Sciatic nerve (tissue), 2 donors: ENCODE measurements at places on chromosomes 3 and 15.

DNA sequence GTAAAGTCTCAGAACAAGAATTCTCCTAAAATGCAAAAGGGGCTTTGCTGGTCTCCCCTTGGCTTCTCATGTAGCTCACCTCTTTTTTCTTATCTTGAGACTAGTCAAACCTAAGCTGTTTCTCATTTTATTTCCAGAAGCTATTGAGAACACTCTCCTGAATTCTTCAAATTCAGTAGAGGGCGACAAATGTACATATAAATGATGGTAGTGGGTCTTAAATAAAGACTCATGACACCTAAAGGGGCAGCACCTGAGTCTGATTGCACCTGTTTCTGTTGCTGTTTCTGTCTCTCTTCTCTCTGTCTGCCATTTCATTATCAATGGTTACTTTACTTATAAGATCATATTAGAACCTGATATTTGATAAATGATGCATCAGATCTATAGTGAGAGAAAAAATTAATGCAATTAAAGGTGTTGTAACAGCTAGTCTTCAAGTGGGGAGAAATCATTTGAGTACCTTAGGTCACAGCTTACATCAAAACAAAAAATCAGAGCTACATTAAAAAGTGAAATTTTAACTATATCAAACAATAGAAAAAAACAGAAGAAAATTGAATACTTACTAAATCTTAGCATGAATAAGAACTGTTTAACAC, 7.0 kb downstream of the ADIPOQ start:
- DNase-seq: no peak

GRCh38 chr15:67148196-67148701, 82.8 kb downstream of the SMAD3 start:
- peak; percentile 35 for DNase-seq

- no peak for DNase-seq
These were observed 94.5 kb downstream of the P3H2 start for GRCh38 chr3:190026154-190026553.

DNA sequence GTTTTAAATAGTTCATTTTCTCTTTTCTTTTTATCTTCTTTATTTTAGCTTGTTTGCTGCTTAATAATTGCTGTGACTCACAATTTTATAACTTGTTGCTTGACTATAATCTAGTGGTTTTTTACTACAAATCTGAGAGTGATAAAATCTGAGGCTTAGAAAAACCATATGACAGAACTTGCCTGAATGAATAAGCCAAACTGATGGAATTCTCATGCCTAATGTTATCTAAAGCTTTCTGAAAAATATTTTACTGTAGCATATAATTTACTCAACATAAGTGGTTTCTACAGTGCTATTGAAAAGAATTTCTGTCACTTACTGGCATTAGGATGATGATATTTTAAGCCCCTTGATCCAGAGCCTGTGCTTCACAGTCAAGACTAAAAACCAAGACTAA, 175.1 kb downstream of the VGLL3 start:
- no peak for DNase-seq

GRCh38 chr3:178536211-178537079, at the start of gene KCNMB2:
Gene KCNMB2, plus strand, starts transcription at chr3:178536436.
- no peak for DNase-seq

DNA sequence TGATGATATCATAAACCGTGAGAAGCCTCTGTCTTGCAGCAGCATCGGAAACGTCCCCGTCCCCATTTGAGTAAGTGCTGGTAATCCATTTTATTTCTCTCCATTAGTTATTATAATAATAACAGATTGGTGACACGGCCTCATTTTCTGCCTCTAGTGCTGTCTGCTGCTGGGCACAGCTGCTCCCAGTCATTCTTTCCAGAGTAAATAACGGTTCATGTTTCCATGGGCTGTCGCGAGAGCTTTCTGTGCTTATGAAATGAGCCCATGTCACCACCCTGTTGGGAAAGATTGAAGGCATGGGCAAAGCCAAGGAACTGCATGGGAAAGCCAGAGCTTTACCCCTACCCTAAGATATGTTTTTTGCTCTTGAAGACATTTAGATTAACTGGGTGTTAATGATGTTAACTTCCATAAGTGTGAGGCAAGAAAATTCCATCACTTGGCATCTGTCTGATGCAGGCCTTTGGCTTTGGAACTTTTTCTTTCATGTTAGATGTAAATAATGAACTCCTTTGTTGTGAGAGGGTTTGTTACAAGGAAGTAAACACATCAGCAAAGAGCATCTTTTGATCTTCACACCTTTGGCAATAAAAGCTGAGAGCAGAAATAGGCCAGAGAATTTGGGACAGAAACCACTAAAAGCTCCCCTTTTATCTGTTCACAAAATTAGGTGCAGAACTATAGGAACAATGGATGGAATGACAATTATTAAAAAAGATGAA, 141.8 kb downstream of the FILIP1L start:
- no peak for DNase-seq

- DNase-seq: no peak
These were observed 1076.8 kb downstream of the TBL1XR1 start for GRCh38 chr3:176120507-176120906.

- no peak for DNase-seq
These were observed 7.7 kb downstream of the CCR2 start for GRCh38 chr3:46361408-46362283.

- DNase-seq: no peak
These were observed 80.5 kb upstream of the SLC24A5 start for GRCh38 chr15:48040166-48040817.

DNA sequence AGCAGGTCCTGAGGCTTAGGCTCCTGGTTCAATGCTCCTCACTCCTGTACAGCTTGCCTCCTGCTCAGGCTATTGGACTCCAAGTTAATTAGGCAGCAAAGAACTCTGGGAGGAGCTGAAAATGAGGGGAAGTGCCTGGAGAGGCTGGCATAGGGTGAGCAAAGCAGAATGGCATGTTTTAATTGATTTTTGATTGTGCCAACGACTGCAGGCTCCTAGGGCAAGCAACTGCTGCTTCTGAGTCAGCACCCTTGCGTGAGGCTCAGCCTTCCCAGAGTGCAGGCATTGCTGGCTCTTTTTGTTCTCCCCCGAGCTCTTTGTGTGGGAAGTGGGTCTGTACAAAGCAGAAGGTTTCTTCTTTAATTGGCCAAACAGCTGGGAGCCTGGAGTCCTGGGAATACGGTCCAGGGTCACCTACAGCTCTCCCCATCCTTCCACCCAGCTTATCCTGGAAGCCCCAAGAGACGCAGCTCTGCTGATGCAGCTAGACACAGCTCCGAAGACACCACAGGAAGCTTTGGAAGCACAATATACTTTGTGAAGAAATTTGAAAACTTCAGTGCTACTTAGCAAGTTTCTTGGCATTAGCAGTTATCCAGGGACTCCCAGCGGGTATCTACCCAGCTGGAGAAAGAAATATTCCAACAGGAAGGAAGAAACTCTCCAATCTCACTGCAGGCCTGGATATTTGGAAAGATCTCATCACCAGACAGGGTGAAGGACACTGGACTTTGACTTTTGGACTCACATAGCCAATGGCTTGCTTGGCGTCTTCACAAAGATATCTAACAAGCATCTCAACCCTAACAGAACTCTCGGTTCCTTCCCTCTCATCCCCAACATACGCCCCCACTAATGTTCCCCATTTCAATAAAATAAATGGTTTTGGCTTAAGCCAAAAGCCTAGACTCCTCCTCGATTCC, 76.8 kb downstream of the BDH1 start:
- no peak for DNase-seq

GRCh38 chr3:171824824-171825221, 14.5 kb upstream of the PLD1 start:
- no peak for DNase-seq

GRCh38 chr15:63045465-63045840, 2.9 kb downstream of the TPM1 start:
- DNase-seq: no peak

GRCh38 chr3:178750639-178751300, 214.5 kb downstream of the KCNMB2 start:
- no peak for DNase-seq

GRCh38 chr3:8298021-8298954, 203.3 kb upstream of the LMCD1 start:
- no peak for DNase-seq

DNA sequence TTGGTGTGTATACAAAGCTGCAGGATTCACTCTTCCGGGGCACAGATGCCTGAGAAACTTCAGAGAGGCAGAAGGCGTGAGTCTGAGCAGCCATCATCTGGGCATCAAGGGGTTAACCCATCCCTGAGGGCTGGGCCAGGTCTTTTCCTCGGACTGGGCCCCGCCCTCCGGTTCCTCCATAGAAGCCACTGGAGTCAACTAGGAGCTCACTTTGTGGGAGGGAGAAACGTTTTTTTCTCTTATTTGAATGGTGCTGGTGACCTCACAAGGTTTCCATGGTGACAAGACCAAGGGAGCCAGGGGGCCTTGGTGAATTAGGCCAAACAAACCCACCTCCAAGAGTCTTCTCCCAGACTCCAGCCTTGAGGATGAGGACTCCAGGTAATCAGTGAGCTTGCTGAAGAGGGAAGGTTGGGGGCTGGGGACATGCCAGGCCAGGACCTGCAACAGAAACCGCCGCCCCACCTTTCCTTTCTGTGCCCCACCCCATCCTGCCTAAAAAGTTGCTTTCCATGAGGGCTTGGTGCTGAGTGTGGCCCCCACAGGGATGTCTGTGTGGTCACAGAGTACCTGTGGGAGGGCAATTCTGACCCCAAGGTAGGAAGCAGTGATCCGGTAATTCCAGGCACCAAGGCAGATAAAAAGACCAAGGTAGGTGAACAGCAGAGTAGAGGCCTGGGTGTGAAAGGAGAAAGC, 14.8 kb upstream of the INSYN1 start:
- no peak for DNase-seq

DNA sequence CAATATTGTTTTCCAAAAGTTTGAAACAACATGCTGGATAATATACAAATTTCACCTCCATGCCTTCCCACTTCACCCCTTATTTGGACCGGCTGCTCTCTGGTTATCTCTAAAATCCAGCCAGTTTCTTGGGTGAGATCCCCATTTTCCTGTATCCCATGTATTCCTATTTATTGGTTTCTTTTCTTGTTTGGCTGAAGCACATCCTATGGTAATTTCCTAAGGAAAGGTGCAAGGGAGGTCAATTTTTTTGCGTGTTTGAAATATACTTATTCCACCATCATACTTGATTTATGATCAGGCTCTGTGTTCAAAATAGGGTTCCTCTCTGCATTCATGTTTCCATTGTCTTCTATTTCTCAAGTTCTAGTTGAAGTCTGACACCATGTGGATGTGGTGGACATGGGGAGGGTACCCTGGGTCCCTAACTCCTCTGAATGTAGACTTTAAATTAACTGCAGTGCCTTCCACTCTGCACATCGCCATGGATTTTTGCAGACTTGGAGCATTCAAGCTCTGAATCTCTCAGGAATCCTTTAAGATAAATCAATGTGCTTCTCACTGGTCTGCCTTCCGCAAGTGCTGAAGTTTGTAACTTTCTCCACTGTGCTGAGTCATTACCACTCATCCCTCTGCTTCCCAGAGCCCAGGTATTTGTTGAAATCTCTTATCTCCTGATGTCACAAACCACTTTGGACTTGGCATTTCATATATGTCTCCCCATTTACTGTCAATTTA, 52.1 kb upstream of the TLE3 start:
- no peak for DNase-seq

DNA sequence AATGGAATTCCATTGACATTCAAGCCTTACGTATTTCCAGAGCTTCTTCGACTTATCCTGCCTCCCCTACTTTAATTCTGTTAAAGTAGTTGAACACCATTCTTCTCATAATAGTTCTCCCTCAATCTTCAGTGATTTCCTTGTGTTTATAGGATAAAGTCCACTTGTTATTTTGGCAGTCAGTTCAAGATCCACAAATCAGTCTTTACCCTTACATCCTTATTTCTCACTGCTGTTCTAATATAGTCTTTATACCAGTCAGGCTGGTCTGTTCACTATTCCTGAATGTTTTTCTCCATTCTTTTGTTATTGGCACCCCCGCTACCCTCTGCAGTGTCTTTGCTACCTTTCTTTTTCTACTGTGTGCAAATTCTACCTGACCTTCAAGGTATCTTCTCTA, 29.7 kb downstream of the ATP6V1A start:
- no peak for DNase-seq

DNA sequence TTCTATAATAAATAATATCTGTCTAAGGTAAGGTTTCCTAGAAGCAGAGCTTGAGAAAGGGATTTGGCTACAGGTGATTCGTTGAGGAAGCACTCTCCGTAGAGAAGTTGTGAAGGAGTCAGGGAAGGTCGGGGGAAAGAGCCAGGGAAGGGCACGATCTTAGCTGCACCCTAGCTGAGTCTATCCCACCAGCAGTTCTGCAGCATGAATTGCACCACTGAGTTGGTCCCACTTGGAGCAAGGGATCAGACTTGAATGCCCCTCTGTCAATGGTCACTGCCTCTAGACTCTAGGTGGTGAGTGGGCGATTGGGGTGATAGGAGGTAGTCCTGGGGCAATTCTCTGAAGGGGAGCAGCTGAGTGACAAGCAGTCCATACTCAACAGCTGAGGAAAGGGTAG, 13.5 kb downstream of the TMC3 start:
- DNase-seq: no peak

- no peak for DNase-seq
These were observed 90.0 kb downstream of the GAP43 start for GRCh38 chr3:115713284-115713683.

GRCh38 chr15:31327669-31328427, 1.2 kb downstream of the KLF13 start:
- DNase-seq: peak; percentile 80

DNA sequence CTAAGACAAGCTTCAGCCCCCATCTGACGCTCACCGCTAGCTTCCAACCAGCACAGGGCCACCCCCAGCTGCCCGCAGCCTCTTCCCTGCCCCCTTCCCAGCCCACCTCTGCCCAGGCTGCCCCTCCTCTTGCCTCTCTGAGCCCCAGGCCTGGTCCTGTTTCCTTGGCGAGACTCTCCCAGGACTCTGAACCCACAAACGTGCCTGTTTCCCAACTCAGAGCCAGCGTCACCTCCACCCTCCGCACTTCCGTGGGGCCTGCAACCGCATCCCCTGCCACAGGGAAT, 35.0 kb downstream of the ZXDC start:
- DNase-seq: peak; percentile 43

GRCh38 chr3:173659972-173660371, 262.4 kb downstream of the NLGN1 start:
- DNase-seq: no peak

DNA sequence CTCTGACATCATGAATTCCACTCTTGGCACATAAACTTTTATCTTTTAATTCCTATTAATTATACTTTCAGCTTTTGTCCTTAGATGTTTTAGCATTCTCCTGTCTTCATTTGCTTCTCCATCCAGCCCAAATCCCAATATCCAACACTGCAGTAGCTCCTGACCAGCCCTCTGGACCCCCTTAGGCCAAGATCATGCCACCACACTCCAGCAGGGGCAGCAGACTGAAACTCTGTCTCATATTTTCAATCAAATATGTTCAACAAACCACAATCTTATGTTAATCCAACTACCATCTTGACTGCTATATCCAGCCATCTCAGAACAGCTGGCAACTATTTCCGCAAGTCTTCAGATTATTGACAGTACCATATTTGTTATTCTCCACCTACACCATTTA, 315.8 kb upstream of the ROBO2 start:
- no peak for DNase-seq
